ENCODE measurements at places on chromosomes 2 and 18. TPM values are rescaled to one million over a fixed set of nuclear protein-coding genes. Genes with fewer than 3 reads are reported as not detected.

CYP27C1 gene
- total RNA-seq, result 3.2 TPM

CDK5R2 gene
- total RNA-seq, result 6.5 TPM

DYNC1I2 gene
- total RNA-seq, result 61.6 TPM

OSR1 gene
- 9.3 TPM for total RNA-seq

HDAC4 gene
- 7.2 TPM for total RNA-seq

GPC1 gene
- 225 TPM for total RNA-seq

BMP10 gene
- not detected for total RNA-seq

CENPA gene
- total RNA-seq, result 52.2 TPM

KYNU gene
- total RNA-seq, result 242 TPM

FKBP1B gene
- total RNA-seq, result 12.7 TPM

TWIST2 gene
- total RNA-seq, result 8.2 TPM

IL36G gene
- total RNA-seq, result not detected

TGFA gene
- 4.9 TPM for total RNA-seq

IL36A gene
- not detected for total RNA-seq

CD8B2 gene
- not detected for total RNA-seq

TBR1 gene
- 0.07 TPM for total RNA-seq

PCARE gene
- not detected for total RNA-seq

IL1A gene
- total RNA-seq, result 0.20 TPM

CYTIP gene
- 0.22 TPM for total RNA-seq

CRYGD gene
- total RNA-seq, result not detected

RAB3GAP1 gene
- total RNA-seq, result 23.1 TPM

RGPD4 gene
- 0.06 TPM for total RNA-seq

IL1RN gene
- total RNA-seq, result 0.39 TPM

SNORC gene
- 2.4 TPM for total RNA-seq

CDH7 gene
- total RNA-seq, result not detected

FBXO15 gene
- 0.67 TPM for total RNA-seq

SAG gene
- not detected for total RNA-seq

SRD5A2 gene
- total RNA-seq, result 0.06 TPM

ID2 gene
- 71.1 TPM for total RNA-seq

LYG1 gene
- total RNA-seq, result 1.3 TPM

DSC3 gene
- 1.6 TPM for total RNA-seq

CELF4 gene
- total RNA-seq, result not detected

ATL2 gene
- 54.7 TPM for total RNA-seq

EML6 gene
- total RNA-seq, result 1.0 TPM

MC4R gene
- not detected for total RNA-seq

PLEK gene
- not detected for total RNA-seq

HOXD1 gene
- total RNA-seq, result 0.17 TPM

TUBB8B gene
- not detected for total RNA-seq

TANC1 gene
- total RNA-seq, result 8.7 TPM

Measured in A549 treated with Hydrocortisone at 1 μM for 4 hours (cell line).